Activated CD8-positive, alpha-beta T cell treated with anti-CD3 and anti-CD28 coated beads, Interleukin-2, amount 10 ng/mL, durations not matched to agents 7 days and 5 days (primary cell): ENCODE measurements at places on chromosomes 3 and 15. TPM values are rescaled to one million over a fixed set of nuclear protein-coding genes. Genes with fewer than 3 reads are reported as not detected.
A peak's percentile ranks its signal among the peaks of the same experiment; 100 is the strongest.

The STAB1 gene
- 0.05 TPM for total RNA-seq

The PPARG gene
- not detected for total RNA-seq

DNA sequence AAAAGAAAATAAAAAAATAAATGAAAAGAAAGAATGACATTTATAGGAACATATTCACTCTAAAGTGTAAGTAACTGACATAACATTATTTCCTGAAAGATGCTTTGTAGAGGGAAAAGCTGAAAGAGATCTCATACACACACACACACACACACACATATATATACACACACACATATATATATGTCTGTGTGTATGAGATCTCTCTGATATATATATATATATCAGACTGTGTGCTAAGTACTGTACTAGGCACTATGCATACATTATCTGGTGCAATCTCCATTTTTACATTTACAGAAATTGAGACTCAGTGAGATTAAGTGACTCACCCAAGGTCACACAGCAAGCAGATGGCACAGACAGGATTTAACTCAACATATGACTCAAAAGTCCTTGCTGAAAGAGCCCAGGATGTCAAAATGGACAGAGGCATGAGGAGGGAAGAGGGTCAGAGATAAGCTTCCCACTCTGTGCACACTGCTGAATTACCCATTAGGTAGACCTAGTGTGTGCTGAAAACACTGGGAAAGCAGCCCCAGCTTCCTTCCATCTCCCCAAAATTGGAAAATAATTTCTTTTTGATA is 15.0 kb downstream of the BHLHE40 start:
- DNase-seq: peak; percentile 18

DNA sequence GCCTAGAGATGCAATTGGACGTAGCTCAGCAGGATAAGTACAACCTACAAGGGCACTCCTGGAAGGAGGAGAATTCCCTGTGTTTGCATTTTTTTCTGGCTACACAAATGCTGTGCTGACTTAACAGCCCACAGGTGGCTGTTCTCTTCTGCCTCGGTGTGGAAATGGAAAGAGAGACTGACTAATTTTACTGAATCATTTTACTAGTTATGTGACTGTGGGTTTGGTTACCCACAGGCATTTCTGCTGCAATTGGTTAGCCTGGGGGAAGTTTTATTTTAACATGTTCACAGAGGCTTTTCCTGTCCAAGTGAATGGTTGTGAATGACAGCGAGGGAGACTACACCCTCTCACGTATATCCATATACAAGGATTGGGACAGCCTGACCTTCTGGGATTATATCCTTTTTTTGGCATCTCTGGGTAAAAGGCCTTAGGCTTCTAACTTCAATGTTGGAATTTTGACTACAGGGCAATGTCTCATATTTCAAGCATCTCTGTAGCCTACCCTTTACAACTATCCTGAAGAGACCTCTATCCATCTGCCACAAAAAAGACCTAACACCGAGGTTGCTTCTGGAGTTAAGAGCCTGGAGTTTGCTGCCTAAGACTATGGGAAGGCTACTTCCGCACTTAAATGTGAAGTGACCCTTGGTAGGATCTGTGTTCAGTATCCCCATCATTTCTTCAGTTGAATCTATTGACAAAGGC is 67.2 kb upstream of the TP63 start:
- DNase-seq: peak; percentile 68

The CPNE9 gene
- total RNA-seq: not detected

GRCh38 chr15:64857421-64857820 is 15.7 kb downstream of the PLEKHO2 start:
- DNase-seq: no peak
